ENCODE measurements at places on chromosomes 4 and X.
A peak's percentile ranks its signal among the peaks of the same experiment; 100 is the strongest.

- DNase-seq, result no peak
These were observed 1079.6 kb upstream of the PABPC4L start for GRCh38 chr4:135281230-135281629.

- no peak for DNase-seq
These were observed 54.2 kb downstream of the QRFPR start for GRCh38 chr4:121326597-121326996.

DNA sequence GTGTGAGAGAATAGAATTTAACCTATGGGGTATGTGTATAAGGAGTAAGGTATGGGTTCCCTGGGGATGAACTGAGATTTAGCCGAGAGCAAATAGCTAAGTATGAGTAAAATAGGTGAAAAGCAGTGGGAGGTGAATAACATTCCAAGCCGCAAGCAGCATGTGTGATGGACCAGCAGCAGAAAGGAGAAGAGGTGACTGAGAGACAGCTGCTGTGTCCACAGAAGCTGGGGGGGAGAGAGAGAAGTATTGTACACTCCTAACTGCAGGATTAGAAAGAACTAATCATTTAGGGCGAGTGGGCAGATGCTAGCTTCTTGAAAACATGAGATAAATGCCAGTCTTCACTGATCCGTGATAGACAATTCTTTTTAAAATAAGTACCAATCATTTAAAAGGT lies 296.0 kb downstream of the KLHL4 start:
- DNase-seq, result no peak

DNA sequence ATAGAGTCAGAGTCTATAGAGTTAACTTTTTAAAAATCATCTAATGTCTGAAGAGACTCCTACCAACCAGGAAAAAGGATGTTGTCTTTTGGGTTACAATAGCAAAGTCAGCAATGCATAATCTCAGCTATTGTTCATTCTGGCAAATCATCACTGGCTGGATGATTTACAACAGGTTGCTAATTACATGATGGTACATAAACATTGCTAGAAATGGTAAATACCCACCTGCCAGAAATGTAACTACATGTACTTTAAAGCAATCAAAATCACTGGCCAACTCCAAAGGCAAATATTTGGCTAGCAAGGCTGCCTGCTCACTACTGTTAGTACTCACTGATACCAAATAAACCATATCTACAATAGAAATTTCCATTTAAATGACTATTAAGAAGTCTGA lies 91.1 kb downstream of the PPP3CA start:
- no peak for DNase-seq

GRCh38 chrX:69203638-69204037 lies 38.4 kb upstream of the PJA1 start:
- no peak for DNase-seq

GRCh38 chr4:121706595-121707021 lies 9.8 kb upstream of the ANXA5 start:
- peak; percentile 81 for DNase-seq

- DNase-seq, result no peak
These were observed 127.1 kb downstream of the ENPP6 start for GRCh38 chr4:184090571-184090970.

DNA sequence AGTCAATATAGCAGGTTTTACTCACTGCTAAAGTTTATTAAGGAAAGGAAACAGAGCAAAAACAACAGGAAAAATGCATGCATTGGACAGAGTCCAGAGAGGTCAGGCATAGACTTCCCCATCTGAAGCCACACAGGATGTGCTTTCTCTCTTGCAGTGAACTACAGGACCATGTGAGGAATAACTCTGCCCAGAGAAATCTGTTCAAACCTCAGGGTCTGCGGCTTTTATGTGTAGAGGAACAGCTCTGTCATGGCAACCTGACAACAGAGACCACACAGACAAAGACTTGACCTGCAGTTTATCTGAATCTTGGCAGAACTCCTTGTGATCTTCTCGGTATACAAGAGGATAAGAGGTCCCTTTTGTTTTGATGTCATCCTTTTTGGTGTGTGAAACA lies 46.3 kb upstream of the LONRF3 start:
- DNase-seq, result peak; percentile 58

DNA sequence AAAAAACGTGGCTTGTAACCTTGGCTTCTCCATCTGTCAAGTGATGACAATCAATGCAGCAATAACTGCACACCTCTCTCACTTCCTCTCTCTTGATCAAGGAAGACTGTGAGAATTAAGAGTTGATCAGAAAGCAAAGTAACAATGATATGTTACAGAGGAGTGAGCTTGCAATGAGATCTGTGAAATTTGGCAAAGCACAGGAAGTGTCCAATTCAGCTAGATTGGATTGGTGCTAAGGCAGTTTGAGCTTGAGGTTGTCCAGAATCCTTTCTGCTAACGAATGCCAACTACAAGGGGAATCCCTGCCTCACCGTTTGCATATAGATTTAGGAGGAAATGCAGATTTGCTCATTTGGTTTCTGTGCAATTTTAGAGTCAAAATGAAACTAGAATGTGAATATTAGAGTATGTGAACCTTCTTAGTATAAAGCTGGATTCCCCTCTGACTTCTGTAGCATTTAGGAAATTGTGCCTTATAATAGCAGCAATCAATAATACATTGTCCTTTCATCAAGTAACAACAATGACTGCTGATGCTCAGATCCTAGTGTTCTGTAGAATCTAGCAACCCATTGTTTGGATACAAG lies 346.4 kb downstream of the PTTG2 start:
- DNase-seq, result peak; percentile 55

Measured in osteoblast (primary cell).